Epithelial cell of proximal tubule (primary cell): ENCODE measurements at places on chromosomes 11 and 22.

DNA sequence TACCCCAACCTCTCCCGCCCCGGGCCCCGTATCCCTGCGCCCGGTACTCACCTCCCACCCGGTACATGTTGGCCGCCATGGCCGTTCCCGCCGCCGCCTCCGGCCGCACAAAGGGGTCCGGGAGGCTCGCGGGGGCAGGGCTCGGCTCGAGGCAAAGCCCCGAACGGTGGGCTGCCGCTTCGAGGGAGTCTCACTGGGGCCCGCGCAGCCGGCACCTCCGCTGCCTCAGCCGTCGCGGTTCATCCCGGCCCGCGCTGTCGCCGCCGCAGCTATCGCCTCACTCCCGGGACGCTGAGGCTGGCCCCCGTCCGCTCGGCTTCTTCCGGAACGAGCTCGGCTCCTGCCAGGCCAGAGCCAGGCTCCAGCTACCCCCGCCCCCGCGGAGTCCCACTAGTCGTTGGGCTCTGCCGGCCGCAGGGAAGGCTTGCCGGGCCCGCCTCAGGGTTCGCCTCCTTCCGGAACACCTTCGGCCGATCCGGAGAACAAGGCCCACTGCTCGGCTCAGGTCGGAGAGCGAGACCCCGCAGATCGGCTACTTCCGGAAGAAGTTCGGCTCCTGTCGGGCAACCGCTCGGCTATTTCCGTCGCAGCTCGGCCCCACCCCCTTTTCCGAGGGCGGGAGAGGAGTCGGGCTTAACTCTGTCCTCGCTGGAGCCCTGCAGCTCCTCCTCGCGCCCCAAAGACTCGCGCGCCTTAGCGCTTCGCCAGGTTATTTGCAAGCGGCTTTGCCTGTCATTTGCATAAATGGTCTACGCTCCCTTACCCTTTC is at the start of gene MTA2:
Gene MTA2 (minus strand): TSS at position 494 of the 769 bp plus-strand sequence. CDS start 415 bp downstream, at position 79.
- DNase-seq: peak; percentile 78

DNA sequence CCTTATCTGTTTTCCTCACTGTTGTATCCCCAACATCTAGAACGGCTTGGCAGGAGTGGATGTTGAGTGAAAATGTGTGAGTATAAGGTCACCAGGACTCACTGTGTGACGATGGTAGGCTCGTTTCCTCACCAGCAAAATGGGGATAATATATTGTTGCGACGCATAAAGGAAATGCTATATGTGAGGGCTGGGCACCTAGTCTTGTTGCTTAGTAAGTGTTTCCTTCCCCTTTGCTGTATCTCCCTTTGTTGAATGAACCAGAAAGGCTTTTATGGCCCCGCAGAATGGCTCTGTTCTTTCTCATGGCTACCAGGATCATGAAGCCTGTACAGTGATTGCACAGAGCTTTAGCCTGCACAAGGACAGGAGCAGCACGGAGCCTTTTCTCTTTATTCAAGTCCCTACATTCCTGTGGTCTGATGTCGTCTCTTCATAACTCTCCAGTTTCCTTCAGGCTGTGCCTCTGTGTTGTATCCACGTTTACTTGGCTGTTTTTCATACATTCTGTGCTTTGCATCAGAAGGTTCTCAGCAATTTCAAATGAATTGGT is 5.4 kb downstream of the TNRC6B start:
- DNase-seq: no peak

DNA sequence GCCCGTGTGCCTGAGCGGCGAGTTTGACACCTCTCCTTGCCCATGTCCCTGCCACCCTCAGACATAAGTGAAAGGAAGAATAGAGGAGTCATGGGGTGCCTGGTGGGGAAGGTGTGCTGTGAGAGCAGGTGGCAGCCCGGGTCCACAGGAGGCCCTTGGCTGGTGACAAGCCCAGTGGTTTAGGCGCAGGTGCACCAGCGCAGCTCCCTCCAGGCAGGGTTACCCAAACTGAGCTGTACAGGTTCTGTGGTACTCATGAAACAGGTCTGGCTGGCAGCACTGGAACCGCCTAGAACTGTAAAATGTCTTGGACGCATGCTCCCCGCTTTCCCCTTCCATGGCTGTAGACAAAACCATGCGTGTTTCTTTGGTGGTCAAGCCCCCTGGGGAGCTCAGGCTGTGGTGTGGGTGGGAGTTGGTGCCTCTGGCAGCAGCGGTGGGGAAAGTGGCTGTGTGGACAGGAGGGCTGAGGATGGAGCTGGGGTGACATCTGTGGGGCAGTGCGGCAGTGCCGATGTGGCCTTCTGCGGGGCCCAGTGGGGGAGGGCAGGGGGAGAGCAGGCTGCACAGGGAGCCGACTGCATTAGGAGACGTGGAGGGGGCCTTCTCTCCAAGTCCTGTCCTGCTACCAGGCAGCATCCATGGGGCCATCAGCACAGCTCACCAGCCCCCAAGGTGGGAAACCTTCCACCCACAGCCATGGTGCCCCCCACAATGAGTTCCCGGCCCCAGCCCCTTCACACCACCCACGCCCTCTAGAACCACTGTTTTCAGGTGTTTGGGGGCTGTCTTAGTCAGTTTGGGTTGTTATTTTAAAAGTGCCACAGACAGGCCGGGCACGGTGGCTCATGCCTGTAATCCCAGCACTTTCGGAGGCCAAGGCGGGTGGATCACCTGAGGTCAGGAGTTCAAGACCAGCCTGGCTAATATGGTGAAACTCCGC is 5.6 kb upstream of the GTSE1 start:
- no peak for DNase-seq

DNA sequence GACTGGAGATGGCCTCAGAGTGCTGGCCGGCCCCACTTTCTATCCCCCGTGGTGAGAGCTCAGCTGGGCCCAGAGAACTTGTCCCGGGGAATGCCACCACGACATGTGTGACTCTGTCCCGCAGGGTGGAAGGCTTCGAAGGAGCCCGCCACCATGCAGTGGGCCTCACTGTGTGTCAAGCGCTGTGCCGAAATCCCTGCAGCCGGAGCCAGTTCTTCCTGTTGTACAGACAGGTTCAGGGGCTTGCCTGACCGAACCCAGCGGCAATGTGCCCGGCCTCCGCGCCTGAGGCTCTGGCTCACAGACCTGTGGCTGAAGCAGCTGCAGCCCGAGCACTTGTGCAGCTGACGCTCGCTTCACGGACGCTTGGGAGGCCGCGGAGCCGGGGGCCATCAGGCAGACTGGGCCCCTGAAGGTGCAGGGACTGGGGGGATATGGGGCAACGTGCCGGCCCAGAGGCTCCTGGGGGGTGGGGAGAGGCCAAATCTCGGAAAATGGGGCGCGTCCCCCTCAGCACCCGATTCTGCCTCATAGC is 650 bp downstream of the PPM1F start:
- no peak for DNase-seq

- no peak for DNase-seq
Measured at GRCh38 chr22:25555586-25555985, 8.9 kb upstream of the GRK3 start.

GRCh38 chr11:13054278-13054677 is 45.2 kb downstream of the RASSF10 start:
- no peak for DNase-seq

DNA sequence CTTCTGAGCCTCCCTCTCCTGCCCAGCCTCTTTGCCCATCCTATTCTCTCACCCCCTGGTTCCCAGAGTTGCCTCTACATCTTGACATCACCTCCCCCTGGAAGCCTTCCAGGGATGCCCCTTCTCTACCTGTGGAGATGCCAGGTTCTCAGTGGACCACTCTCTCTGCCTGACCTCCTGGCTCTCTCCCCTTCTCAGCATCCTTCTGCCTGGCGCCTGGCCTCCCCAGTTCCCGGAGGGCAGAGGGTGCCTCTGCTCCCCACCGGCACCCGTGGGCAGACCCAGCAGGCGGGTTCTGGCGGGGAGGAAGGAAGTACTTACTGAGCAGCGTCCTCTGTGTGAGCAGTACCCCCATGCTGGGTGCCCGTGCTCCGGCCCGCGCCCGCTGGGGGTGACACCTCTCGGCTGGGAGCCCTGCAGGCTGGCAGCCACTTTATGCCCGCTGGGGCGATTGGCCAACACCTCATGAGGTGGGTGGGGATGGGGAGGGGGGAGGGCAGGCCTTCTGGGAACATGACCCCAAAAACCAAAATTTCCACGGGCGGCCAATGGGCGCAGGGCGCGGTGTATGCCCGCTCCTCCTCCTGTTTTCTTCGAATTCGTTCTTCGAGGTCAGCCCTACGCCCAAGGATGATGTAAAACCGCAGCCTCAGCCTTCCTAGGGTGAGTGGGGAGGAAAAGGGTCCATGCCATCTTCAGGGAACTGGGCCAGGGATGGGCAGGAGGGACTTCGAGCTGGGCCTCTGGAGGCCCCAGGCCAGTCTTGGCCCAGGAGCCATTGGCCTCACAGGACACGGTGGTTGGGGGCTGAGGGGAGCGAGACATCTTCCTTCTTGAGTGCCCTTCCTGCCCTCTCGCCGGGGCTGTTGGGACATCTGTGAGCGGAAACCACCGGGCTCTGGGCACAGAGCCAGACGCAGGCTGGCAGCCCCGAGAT is at the start of gene OSM:
Gene OSM (minus strand): TSS at position 407 of the 937 bp plus-strand sequence. CDS start 52 bp downstream, at position 355.
- no peak for DNase-seq

DNA sequence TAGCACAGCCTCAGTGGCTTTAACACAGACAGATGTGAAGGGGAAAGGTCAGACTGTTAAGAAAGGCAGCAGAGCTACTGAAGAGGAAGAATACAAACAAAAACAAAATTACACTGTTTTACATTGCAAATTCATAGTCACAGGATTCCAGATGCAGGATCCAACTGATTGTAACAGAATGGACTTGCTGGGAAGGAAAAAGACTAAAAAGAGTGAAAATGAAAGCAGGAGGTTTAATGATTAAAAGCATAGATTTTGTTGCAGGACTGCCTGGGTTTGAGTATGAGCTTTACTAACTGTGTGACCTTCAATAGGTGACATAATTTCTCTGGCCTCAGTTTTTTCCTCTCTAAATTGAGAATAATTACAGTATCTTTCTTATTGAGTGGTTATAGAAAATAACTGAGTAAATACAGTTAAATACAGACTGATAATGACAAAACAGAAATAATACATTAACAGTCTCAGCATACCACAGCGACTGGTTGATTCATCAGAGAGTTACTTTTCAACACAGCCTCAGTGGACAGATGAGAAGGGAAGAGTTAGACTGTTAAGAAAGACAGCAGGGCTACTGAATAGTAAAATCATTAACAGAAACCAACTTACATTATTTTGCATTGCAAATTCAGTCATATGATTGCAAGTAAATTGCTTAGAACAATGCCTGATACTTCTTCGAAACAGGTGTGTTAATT is 704.2 kb upstream of the TENM4 start:
- DNase-seq: peak; percentile 80

GRCh38 chr11:65808744-65809341 is 22.0 kb downstream of the OVOL1 start:
- no peak for DNase-seq

DNA sequence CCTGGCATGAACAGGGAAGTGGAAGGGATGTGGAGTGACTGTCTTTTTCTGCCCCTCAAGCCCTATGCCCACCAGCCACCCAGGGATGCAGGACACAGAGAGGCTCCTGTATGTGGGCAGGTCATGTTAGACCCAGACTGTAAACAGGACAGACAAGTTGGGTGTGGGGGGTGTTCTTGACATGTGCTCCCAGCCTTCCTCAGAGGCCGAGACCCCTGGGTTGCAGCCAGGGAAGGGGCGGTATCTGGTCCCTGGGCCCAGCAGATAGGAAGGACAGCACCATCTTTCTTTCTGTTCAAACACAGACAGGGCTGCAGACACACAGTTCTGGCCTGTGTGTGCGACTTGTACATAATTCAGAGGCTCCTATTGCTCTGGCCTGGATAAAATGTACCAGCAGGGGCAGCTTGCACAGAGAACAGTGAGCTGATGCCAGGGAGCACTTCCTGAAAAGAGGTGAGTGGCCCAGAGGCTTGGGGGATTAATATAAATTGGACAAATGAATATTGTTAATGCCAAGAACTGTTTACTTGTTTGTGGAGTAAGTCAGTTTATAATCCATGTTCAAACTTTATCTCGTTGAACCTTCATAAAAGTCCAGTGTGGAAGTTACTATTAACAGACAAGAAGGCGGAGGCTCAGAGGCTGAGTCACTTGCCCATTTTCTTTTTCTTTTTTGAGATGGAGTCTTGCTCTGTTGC is 16.6 kb downstream of the GDPD5 start:
- no peak for DNase-seq

DNA sequence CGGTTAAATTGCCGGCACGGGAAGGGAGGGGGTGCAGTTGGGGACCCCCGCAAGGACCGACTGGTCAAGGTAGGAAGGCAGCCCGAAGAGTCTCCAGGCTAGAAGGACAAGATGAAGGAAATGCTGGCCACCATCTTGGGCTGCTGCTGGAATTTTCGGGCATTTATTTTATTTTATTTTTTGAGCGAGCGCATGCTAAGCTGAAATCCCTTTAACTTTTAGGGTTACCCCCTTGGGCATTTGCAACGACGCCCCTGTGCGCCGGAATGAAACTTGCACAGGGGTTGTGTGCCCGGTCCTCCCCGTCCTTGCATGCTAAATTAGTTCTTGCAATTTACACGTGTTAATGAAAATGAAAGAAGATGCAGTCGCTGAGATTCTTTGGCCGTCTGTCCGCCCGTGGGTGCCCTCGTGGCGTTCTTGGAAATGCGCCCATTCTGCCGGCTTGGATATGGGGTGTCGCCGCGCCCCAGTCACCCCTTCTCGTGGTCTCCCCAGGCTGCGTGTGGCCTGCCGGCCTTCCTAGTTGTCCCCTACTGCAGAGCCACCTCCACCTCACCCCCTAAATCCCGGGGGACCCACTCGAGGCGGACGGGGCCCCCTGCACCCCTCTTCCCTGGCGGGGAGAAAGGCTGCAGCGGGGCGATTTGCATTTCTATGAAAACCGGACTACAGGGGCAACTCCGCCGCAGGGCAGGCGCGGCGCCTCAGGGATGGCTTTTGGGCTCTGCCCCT is 529 bp upstream of the CCND1 start:
- DNase-seq: no peak

DNA sequence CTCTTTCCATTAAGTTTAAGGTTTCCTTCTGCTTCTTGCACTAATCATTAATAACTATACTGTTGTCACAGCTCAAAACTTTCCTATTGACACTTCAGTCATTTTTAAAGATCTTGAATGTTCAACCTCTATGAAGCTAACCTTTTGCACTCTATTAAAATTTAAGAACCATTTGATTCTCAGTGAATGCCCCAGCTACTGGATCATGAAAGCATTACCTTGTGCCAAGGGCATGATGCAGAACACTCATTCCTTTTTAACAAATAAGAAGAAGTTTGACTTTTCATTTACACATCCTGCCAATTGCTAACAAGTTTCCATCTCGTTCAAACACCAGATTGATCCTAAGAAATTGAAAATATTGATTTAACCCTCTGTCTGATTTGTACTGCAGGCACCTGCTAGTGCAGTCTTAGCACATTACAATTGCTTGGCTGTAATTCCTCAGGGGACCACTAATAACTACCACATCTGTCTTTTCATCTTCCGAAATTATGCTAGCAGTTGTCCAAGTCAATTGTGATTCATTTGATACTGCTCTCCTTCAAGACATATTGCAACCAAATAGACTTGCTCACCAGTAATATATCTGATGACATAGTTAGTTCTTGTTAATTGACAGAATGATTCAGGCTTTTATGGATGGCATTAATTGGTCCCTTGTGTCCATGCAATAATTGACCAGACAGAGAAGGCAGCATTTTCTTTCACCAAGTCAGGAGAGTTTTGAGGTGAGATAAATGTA is 158.4 kb downstream of the TEAD1 start:
- no peak for DNase-seq
